ENCODE measurements at places on chromosomes 13 and 19.

DNA sequence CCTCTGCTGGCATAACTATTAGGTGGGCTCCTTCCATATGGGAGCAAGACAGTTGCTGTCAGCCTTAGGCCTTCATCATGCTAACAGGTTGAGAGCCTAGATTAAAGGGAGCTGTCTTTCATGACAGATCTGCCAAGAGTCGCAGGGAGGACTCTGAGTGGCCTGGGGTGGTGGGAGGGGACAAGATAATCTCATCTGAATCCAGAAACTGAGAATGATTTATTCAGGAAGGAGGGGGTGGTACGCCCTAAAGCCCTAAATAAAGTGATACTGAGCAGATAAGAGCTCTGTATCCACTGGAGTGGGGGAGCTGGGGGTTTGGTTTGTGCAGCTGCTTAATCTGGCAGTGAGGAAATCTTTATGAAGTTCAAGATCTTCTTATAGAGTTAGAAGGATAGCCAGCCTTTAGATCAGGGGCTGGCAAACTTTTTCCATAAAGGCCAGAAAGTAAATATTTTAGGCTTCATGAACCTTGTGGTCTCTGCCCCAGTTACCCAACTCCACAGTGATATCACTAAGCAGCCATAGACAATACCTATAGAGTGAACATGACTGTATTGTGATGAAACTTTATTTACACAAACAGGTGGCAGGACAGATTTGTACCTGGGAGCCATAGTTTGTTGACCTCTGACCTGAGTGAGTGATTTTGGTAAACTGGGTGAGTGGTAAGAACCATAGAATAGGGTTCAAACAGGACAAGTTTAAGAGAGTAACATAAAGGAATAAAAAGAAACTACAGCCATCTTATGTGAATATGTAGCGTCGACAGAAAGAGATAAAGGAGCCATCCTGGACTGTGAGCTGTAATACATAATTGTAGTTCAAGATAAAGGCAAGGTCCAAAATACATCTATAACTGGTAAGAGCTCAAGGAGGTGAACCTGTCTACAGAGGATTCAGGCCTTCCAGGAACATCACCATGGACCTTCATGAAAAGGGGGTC lies 9.8 kb upstream of the STK24 start:
- no peak for DNase-seq

DNA sequence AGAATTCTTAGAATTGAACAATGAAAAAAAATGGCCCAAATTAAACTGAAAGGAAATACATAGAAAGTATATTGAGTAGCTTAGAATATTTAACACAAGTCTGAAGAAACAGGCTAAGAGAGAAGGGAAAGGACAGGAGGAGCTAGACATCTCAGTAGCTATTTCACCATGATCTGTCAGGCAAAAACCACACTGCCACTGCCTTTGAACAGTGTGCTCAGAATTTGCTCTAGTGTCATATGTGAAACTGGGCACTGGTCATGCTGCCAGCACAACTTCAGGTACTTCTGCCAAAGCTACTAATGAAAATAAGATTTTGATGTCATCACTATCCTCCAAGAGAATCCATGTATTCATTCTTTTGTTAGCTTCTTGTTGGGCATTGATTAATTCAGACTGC lies 1280.8 kb upstream of the PCDH20 start:
- DNase-seq, result no peak

DNA sequence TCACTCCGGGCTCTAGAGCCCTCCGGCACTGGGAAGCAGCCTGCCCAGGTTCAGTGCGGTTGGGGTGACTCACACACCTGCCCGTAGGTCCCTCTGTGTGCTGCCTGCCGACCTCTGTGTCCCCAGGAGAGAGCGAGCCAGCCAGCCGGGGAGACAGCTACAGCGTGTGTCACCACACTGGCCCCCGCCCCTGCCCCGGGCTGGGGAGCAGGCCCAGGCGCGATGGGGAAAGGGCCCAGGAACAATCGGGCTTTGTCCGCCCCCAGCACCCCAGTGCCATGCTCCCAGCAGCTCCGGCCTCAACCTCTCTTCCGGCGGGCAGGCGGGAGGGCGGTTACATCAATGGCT lies at the start of gene KLK6:
TSS of gene KLK6 (minus strand) at position 179 of the 348 bp plus-strand sequence. CDS start 1,487 bp downstream, outside the sequence.
- no peak for DNase-seq

- DNase-seq, result no peak
Measured at GRCh38 chr13:99046851-99047250, 69.0 kb upstream of the DOCK9 start.

DNA sequence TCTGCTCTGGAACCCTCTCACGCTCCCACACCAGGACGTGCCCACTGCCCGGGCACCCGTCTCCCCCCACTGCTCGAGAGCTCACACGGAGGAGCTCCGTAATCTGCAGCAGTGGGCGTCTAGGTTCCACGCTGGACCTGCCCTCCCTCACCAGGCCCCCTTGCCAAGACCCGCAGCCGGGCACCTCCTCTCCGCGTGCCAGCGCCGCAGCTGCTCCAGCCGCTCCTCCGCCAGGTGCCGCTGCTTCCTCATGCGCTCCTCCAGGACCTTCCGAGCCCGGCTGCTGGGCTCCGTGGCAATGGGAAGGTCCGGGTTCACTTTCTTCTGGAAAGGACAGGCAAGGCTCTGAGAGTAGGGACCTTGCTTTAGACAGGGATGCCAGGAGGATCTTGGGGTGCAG lies 35.0 kb upstream of the MATK start:
- DNase-seq, result no peak

DNA sequence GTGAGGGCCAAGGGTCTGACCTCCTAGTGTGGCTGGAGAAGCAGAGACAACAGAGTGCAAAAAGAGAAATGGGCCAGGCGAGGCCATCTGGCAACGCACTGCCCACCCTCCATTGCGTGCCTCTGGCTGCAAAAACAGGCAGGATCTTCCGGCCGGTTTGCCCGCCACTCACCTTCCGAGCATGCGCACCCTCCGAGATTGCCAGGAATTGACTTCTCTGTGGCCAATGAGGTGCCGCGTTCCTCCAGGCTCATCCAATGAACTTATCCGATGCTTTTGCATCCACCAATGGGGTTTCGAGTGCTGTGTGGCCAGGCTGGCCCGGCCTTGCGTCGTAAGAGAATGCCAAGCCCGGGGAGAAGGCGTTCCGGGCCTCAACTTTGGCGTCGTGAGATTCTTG lies at the start of gene TEX101:
TSS of gene TEX101 (plus strand) at position 337 of the 400 bp plus-strand sequence. CDS start 1,030 bp downstream, outside the sequence.
- DNase-seq, result no peak

DNA sequence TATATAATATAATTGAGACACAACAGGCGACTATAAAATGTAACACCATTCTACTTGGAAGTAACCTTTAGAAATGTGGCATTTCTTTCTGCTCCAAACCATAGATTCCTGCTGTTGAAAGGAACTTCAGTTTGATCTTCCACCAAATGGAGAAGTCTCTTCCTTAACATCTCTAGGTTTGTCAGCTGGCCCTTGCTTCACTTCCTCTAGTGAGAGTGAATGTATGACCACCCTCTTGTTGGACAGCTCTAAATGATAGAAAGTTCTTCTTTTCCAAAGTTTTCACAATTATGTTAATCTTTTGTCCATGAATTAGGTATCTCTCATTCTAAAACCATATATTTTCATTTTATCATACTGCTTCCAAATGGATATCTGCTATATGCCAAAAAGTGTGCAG lies 13.8 kb upstream of the COG6 start:
- no peak for DNase-seq

DNA sequence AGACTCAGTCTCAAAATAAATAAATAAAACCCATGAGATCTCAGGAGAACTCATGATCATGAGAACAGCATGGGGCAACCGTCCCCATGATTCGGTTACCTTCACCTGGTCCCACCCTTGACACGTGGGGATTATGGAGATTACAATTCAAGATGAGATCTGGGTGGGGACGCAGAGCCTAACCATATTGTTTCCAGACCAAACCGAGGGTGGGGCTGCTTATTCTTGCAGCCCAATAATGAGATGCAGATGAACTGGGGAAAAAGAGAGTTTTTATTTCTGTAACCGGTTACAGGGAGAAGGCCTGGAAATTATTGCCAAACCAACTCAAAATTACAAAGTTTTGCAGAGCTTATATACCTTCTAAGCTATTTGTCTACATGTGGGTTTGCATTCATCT lies 12.8 kb downstream of the TRAPPC2B start:
- DNase-seq, result no peak

DNA sequence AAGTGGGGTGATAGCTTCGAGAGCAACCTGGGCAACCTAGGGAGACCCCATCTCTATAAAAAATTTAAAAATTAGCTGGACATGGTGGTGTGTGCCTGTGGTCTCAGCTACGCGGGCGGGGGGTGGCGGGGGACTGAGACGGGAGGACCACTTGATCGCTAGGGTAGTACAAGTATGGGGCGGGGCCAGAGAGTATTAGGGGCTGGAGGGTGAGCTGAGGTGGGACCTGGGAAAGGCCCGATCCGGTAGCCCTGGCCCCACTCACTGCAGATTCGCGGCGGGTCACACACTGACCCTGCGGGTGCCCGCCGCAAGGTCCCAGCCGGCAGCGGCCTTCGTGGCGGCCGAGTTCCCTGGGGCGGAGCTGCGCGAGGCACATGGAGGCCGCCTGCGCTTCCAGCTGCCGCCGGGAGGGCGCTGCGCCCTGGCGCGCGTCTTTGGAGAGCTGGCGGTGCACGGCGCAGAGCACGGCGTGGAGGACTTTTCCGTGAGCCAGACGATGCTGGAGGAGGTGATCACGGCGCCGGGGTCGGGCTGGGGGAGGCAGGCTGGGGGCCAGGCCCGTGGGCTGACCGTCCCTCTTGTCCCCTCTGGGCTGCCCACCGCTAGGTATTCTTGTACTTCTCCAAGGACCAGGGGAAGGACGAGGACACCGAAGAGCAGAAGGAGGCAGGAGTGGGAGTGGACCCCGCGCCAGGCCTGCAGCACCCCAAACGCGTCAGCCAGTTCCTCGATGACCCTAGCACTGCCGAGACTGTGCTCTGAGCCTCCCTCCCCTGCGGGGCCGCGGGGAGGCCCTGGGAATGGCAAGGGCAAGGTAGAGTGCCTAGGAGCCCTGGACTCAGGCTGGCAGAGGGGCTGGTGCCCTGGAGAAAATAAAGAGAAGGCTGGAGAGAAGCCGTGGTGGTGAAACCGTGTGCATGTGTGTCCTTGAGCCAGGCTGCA lies 2.0 kb upstream of the ARHGAP45 start:
- DNase-seq, result peak; percentile 71

- no peak for DNase-seq
Measured at GRCh38 chr13:36421447-36421846, 10.8 kb upstream of the CCNA1 start.

GRCh38 chr19:30719999-30720345 lies 347.8 kb downstream of the ZNF536 start:
- DNase-seq, result no peak

- no peak for DNase-seq
Measured at GRCh38 chr13:27835799-27836198, 43.5 kb downstream of the GSX1 start.

- DNase-seq, result no peak
Measured at GRCh38 chr19:8329996-8330395, 8.7 kb downstream of the RPS28 start.

GRCh38 chr13:95181586-95181985 lies 119.7 kb downstream of the ABCC4 start:
- DNase-seq, result no peak

DNA sequence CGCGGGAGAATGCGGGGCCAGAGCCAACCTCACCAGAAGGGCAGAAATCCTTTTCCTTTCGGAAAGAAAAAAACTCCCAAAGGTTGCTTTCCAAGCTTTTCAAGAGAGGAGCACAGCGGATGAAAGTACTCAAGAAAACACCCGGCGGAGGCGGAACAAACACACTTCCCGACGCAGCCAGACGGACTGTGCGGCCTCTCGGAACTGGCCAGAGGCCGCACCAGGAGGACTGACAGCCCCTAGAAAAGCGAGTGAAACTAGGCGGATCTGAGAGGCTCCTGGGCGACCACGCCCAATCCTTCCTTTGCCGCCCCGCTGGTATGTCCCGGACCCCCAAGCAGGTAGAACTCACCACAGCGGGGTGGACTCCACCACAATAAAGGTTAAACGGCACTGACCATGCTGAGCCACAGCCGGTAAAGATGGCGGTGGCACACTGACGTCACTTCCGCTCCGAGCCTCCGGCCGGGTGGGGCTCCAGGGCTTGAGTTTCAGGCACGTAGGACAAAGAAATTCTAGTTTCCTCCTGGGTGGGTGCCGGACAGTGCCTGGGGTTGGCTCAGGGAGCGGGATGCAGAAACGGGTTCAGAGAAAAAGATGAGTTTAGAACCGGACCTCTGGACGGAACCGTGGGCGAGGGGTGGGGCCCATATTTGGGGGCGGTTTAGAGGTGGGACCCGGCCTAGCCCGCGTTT lies at the start of gene ZNF562:
TSS of gene ZNF562 (minus strand) at position 438 of the 695 bp plus-strand sequence. CDS start 14,356 bp downstream, outside the sequence.
- peak; percentile 80 for DNase-seq

- no peak for DNase-seq
Measured at GRCh38 chr13:31328549-31329235, 128.9 kb downstream of the B3GLCT start.

DNA sequence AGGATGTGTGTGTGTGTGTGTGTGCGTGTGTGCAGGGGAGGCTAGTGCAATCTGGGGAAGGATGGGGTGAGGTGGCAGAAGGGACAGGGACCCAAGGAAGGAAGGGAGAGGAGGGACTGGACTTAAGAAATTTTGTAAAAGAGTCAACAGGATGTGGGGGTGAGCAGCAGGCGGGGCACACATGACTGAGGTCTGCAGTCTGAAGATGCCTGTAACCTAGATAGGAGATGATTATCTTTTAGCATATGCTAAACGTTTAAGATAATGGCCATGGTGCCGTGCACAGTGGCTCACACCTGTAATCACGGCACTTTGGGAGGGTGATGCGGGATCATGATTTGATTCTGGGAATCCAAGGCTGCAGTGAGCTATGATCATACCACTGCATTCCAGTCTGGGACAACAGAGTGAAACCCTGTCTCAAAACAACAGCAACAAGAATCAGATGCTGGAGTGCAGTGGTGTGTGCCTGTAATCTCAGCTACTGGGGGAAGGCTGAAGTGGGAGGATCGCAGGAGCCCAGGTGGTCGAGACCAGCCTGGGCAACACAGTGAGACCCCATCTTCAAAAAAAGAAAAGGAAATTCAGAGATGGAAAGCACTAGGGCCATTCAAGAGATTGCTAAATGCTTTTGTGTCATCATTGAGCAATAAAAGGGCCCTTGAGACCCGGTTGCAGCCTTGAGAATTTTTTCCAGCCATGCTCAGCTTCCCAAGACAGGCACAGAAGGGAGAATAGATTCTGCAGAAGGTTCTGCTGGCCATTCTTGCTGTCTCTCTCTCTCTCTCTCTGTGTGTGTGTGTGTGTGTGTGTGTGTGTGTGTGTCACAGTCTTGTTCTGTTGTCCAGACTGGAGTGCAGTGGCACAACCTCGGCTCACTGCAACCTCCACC lies 3.8 kb upstream of the ZNF414 start:
- DNase-seq, result peak; percentile 77

- peak; percentile 48 for DNase-seq
Measured at GRCh38 chr19:49560358-49560900, 19.9 kb downstream of the NOSIP start.

DNA sequence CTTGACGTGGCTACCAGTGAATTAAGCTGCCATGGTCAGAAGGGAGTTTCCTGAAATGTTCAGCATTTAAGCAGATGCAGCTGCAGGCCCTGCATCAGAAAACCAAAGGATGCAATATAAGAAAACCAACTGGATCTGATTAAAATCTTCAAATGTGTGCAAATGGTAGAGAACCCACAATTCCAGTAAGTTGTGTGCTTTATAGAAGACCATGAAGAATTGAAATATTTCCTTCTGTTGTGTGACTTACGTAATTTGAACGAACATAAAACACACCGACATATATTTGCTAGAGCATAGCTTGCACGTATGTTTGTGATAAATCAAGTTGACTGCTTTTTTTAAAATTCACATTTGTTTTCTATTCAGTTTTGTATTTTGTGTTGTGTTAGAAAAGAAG lies 191.4 kb downstream of the COL4A1 start:
- no peak for DNase-seq

GRCh38 chr13:25739376-25739775 lies 312.4 kb downstream of the SHISA2 start:
- DNase-seq, result no peak
